ENCODE measurements at places on chromosomes 2 and 18. TPM values are rescaled to one million over a fixed set of nuclear protein-coding genes. Genes with fewer than 3 reads are reported as not detected.

The KIAA2012 gene
- total RNA-seq = not detected

The FOXI3 gene
- not detected for total RNA-seq

The IL1RN gene
- total RNA-seq = 0.16 TPM

The LHCGR gene
- total RNA-seq = not detected

The CHRND gene
- total RNA-seq = not detected

The ABHD1 gene
- total RNA-seq = 0.16 TPM

The MSGN1 gene
- not detected for total RNA-seq

The UGT1A10 gene
- not detected for total RNA-seq

The NCKAP5 gene
- 1.1 TPM for total RNA-seq

The TRABD2A gene
- 6.8 TPM for total RNA-seq

The TFCP2L1 gene
- total RNA-seq = not detected

The ABI2 gene
- total RNA-seq = 15.4 TPM

The NEURL3 gene
- 0.16 TPM for total RNA-seq

The FBXO48 gene
- 0.32 TPM for total RNA-seq

The MARCHF4 gene
- under 0.01 TPM for total RNA-seq

The L3MBTL4 gene
- total RNA-seq = 0.16 TPM

The PROKR1 gene
- not detected for total RNA-seq

The TMEM37 gene
- total RNA-seq = 0.32 TPM

The CBLN2 gene
- total RNA-seq = not detected

The HOXD13 gene
- not detected for total RNA-seq

The PCARE gene
- total RNA-seq = not detected

The ANKRD62 gene
- total RNA-seq = not detected

The IAH1 gene
- total RNA-seq = 57.4 TPM

The UGT1A4 gene
- not detected for total RNA-seq

The CD8A gene
- total RNA-seq = not detected

The TMEM247 gene
- total RNA-seq = not detected

The CROCC2 gene
- total RNA-seq = 0.26 TPM

The METTL4 gene
- total RNA-seq = 5.9 TPM

The TGFBRAP1 gene
- total RNA-seq = 11.4 TPM

The CASP8 gene
- total RNA-seq = 26.6 TPM

The SERPINB11 gene
- total RNA-seq = not detected

The KCNS3 gene
- under 0.01 TPM for total RNA-seq

The CLHC1 gene
- total RNA-seq = 12.8 TPM

The GPAT2 gene
- total RNA-seq = 1.0 TPM

The HOXD10 gene
- total RNA-seq = not detected

The SERPINB13 gene
- total RNA-seq = not detected

The COLEC12 gene
- total RNA-seq = 144 TPM

The FHOD3 gene
- total RNA-seq = 4.3 TPM

The PKP4 gene
- total RNA-seq = 16.1 TPM

All from bronchial smooth muscle cell (primary cell).